ENCODE measurements at places on chromosomes 1 and 21.

- no peak for DNase-seq
Measured at GRCh38 chr21:42453224-42453985, 42.6 kb downstream of the RSPH1 start.

DNA sequence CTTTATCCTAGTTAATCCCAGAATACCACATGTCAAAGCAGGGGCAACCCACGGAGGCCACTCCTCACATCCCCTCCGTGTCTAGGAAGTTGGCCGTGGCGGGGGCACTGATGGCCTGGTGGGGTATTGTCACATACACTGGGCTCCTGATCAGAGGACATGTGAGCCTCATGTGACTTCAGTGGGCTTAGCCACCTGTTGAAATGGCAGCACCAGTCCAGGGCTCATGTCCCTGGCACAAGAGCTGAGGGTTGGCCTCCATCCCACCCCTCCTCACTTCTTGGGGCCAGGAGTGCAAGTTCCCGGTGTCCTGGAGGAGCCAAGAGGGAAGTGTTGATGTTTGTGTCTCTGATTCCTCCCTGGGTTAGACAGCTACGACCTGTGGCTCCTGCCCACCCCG is 313.4 kb downstream of the CAMTA1 start:
- no peak for DNase-seq

DNA sequence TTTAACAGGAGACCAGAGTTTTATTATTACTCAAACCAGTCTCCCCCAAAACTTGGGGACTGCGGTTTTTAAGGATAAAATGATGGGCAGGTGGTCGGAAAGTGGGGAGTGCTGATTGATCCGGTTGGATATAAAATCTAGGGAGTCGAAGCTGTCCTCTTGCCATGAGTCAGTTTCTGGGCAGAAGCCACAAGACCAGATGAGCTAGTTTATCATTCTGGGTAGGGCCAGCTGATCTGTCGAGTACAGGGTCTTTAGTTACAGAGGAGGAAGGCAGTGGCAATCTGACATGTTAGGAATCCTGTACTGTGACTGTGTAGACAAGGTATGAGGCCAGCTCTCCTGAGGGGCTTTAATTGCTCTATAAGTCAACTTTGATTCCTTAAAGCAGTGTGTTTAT is 22.9 kb upstream of the FOXE3 start:
- no peak for DNase-seq

GRCh38 chr1:47686731-47687630 is 249.1 kb downstream of the FOXD2 start:
- DNase-seq: no peak

DNA sequence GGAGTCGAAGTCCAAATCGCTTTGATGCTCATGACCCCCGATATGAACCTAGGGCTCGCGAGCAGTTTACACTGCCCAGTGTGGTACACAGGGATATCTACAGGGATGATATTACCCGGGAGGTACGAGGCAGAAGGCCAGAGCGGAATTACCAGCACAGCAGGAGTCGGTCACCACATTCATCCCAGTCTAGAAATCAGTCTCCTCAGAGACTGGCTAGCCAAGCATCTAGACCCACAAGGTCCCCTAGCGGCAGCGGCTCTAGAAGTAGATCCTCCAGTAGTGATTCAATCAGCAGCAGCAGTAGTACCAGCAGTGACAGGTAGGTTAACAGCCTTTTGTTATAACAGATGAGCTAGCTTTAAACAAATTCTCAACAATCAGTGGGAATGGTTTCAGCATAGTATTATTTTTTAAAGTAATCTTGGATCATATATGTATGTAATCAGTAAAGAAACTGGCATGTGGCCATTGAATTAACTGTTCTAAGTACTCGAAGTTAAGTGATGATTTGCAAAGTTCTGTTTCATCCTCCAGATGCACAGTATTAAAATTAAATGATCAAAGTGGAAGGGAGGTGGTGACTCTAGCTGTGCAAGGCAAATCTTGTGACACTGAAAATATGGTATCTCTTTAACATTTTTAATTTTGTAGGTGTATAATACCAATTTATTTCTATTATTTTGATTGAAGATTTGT is 29.0 kb downstream of the SPEN start:
- no peak for DNase-seq

GRCh38 chr1:190497565-190497964 is 19.9 kb upstream of the BRINP3 start:
- no peak for DNase-seq

- peak; percentile 65 for DNase-seq
Measured at GRCh38 chr1:235513495-235514366, 9.5 kb upstream of the B3GALNT2 start.

DNA sequence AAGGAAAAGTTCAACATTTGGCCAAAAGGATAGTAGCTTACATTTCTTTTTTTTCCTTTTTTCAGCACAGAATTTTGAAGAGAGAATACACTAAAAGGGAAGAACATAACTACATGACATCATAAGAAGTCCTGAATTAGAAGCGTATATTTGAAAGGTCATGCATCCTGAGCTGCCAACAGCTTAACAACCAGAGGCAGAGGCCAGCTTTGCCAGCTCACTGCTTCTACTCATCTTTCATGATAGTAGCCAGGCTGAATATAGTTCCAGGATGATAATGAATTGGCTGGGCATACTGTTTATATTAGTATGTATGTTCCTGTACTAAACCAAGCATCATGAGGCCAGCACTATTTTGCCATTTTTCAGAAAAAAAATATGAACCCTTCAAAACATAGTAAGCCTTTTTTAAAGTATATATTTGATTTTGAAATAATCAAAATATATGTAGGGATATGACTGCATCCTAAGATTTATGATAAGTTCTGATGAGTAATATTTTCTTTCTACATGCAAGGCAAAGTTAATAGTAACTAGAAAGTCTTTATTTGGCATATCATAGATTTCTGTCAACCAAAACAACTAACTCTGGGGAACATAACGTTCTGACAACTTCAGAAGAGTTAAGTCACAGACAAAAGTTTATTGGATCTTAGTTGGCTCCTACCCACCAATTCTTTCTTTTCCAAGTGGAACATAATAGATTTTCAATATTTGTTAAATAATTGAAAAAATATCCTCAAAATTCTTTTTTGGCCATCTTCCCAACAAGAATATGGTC is 123.2 kb downstream of the DPYD start:
- peak; percentile 72 for DNase-seq

- DNase-seq: no peak
Measured at GRCh38 chr1:87765681-87766070, 437.0 kb downstream of the LMO4 start.

GRCh38 chr1:56437959-56438358 is 141.4 kb downstream of the PLPP3 start:
- DNase-seq: no peak

DNA sequence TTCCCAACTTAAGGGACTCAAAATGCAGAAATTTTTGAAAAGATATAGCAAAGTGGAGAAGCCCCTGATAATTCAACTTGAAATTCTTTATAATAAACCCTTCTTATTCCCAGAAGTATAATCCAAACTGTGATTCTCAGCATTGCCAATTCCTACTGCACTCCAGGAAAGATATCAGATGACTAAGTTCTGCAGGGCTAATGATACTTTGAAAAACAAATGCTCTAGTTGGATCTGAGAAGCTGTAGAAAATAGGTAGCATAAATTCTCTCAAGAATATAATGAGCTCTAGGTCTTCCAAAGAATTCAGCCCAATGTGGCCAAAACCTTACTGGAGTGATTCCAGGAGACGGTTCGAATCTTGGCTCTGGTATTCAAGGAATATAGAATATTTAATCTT is 294.0 kb upstream of the PTBP2 start:
- DNase-seq: no peak

GRCh38 chr1:8572106-8572505 is 245.3 kb downstream of the RERE start:
- no peak for DNase-seq

DNA sequence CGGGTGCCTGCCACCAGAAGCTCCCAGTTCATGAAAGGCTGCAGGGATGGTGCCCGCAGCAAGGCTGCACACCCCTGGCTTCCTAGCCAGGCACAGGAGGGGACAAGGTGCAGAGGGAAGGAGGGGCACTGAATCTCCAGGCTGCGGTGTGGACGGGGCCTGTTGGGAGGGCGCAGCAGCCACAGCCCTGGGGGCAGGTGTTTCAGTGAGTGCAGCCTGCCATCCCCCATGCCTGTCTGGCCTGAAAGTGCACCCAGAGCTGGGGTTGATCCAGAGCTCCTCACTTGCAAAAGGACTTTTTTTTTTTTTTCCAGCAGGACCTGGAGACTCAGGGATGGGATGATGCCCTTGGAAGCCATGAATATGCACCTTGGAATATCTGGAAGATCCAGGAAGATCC is 153.7 kb upstream of the C1orf174 start:
- DNase-seq: no peak

DNA sequence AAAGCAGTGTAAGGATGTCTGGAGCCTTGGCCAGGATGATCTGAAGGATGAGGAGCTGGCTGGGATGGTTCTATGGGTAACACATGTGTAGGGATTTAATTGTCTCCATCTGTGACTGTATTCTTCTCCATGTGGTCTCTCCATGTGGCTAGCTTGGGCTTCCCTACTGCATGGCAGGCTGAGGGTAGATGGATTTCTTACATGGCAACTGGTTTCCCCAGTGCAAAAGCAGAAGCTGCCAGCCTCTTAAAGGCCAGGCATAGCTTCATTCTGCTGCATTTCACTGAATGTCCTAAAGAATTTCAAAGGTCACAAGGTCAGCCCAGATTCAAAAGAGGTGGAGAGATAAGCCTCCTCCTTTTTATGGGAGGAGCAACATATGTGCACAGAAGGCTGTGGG is 61.7 kb downstream of the XCL2 start:
- DNase-seq: peak; percentile 9

DNA sequence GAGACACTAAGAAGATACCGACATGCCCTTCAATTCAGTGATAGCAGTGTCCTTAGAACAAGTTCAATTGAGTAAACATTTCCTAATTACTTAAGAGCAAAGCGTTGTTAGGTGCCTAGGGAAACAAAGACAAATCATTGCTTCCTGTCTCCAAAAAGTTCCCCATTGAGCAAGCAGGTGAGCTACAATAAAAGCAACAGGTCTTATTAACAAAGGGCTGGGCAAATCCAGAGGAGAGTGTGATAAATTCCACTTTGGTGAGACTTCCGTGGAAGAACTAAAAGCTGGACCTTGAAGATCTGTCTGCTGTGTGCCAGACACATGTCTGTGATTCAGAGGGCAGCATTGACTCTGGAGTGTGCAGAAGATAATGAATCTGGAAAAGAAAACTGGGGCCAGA is 1.9 kb upstream of the TUT4 start:
- DNase-seq: no peak

- DNase-seq: no peak
Measured at GRCh38 chr1:3336641-3337630, 117.5 kb upstream of the ARHGEF16 start.

- DNase-seq: no peak
Measured at GRCh38 chr1:56286956-56287355, 292.4 kb downstream of the PLPP3 start.

GRCh38 chr1:24297187-24297851 is 21.8 kb upstream of the GRHL3 start:
- DNase-seq: no peak

GRCh38 chr21:28308516-28308915 is 684.2 kb downstream of the LTN1 start:
- no peak for DNase-seq

- no peak for DNase-seq
Measured at GRCh38 chr1:119827010-119827409, 15.8 kb upstream of the REG4 start.

GRCh38 chr1:10402729-10403274 is 3.9 kb downstream of the PGD start:
- DNase-seq: no peak

DNA sequence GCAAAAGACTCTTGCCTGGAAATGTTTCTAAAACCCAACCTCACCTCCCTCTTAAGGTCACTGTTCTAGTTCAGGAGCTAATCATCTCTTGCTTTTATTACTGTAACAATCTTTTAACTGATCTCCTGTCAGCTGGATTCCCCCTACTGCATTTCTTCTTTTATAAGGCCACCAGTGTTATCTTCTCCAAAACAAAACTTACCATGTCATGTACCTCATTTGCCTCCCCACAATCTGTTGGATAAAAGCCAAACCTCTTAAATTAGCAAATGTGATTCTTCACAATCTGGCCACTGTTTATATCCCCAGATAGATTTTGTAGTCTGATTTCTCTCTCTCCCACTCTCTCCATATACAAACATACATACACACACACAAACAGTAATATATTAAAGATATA is 143.3 kb downstream of the DENND1B start:
- DNase-seq: no peak

- DNase-seq: no peak
Measured at GRCh38 chr1:5896706-5897660, 95.2 kb downstream of the NPHP4 start.

DNA sequence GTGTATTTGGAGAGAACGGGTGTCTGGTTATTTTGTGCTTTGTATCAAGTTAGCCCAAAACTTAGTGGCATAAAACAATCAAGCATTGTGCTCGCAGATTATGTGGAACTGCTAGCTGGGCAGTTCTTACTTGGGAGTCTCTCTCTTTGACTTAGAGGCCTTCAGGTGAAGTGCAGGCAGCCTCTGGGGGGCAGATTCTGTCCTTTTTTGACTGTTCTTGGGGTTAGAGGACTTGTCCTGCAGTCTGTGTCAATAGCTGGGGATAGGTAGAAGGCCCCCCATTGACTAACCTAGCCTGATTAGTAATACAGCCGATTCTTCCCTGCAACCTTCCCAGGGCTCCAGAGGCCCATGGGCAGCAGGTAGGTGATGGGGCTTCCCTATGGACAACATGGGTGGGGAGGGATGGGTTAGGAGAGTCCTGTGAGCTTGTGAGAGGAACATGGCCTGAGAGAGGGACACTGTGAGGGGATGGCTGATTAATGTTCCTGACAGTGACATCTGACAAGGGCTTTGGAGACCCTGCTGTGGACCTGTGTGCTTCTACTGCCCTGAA is 37.2 kb upstream of the ACOT11 start:
- DNase-seq: no peak

GRCh38 chr21:43369124-43369523 is 57.8 kb downstream of the SIK1 start:
- no peak for DNase-seq

DNA sequence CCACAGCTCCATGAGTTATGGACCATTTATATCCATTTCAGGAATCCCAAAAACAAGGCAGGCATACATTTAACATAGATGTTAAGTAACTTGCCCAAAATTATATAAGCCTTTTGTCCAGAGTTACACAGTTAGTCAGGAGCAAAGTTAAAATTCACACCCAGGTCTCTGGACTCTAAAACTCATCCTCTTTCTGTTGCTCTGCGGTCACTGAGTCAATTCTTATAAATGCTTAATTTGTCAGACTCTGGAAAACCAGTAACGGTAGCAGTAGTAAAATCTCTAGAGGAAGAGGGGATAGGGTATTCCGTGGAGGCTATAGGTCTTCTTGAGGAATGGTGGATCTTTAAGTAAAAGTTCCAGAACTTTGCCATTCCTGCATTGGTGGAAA is 223.6 kb upstream of the JUN start:
- DNase-seq: no peak

DNA sequence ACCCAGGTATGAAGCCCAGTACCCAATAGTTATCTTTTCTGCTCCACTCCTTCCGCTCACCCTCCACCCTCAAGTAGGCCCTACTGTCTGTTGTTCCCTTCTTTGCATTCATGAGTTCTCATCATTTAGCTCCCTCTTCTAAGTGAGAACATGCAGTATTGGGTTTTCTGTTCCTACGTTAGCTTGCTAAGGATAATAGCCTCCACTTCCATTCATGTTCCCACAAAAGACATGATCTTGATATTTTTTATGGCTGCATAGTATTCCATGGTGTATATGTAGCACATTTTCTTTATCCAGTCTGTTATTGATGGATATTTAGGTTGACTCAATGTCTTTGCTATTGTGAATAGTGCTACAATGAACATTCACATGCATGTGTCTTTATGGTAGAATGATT is 2.8 kb upstream of the TP53BP2 start:
- DNase-seq: no peak
